ENCODE measurements at places on chromosomes 1 and 21. TPM values are rescaled to one million over a fixed set of nuclear protein-coding genes. Genes with fewer than 3 reads are reported as not detected.
A peak's percentile ranks its signal among the peaks of the same experiment; 100 is the strongest.

Gene ZNF648
- total RNA-seq = 0.48 TPM

DNA sequence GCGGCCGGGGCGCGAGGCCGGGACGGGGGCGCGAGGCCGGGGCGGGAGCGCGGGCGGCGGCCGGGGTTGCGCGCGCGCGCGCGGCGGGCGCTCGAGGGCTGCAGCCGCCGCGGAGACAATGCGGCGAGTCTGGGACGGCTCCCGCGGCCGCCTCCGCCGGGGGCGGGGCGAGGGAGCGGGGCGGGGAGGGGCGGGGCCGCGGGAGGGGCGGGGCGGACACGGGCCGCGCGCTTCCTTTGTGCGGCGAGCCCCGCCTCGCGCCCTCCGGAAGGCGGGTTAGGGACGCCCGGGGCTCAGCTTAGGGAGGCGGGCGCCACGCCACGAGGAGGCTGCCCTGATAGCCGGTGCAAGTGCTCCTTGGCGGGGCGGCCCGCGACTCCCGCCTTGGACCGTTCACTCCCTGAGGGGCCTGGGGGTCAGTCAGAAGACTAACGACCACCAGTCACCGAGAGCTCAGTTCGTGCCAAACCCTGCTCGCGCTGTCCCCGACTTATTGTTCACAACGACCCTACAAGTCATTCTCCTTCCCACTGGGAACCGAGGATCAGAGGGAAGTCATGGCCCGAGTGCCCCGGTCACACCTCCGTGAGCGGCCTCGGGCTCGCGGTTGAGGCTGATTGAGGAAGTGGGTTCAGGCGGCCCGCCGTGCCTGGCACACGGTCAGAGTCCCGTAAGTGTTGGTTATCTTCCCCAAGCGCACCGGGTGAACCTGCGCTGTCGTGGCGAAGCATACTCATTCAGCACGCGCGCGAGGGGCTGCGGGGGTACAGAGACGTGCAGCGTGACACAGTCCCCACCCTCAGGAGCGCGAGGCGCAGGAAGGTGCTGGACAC is 29.1 kb upstream of the A3GALT2 start:
- peak overlapping the region; percentile 95 for H3K27ac ChIP-seq
- peaks cover 11% of the 10 kb centered on the region for H3K4me1 ChIP-seq
- H3K36me3 ChIP-seq = no peaks in the 10 kb centered on the region
- H3K27me3 ChIP-seq = no peaks in the 10 kb centered on the region

Gene PTPN22
- total RNA-seq = 13.2 TPM

Gene MARK1
- total RNA-seq = 4.3 TPM

DNA sequence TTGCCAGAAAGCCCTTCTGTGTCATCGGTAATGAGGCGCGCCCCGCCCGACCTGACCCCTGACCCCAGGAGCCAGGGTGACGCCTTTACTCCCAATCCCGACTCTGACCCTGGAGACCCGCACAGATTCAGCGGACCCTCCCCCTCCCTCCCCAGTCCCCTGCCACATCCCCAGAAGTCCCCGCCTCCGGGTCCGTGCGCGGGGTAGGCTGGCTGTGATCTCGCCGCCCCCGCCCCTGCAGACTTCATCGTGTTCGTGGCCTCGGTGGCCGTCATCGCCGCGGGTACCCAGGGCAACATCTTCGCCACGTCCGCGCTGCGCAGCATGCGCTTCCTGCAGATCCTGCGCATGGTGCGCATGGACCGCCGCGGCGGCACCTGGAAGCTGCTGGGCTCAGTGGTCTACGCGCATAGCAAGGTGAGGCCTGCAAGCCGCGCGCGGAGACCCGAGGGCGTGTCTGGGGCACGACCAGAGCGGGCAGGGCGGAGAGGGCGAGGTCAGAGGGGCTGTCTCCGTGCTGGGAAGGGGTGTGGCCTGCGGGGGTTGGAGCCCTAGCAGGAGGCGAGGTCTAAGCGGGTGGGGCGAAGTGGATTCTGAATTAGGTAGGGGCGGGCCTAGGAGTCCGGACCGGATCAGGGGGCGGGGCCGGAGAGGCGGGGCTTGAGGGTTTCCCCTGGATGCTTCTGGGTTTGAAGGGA is 34.8 kb downstream of the KCNQ4 start:
- peaks cover 5% of the 10 kb centered on the region for H3K4me1 ChIP-seq
- H3K27ac ChIP-seq = no peak overlapping the region
- H3K4me3 ChIP-seq = no peak overlapping the region
- no peaks in the 10 kb centered on the region for H3K36me3 ChIP-seq

GRCh38 chr1:25206201-25206600 is 26.1 kb downstream of the SYF2 start:
- no peak for DNase-seq
- H3K36me3 ChIP-seq = no peaks in the 10 kb centered on the region
- peaks cover 5% of the 10 kb centered on the region for H3K4me1 ChIP-seq

DNA sequence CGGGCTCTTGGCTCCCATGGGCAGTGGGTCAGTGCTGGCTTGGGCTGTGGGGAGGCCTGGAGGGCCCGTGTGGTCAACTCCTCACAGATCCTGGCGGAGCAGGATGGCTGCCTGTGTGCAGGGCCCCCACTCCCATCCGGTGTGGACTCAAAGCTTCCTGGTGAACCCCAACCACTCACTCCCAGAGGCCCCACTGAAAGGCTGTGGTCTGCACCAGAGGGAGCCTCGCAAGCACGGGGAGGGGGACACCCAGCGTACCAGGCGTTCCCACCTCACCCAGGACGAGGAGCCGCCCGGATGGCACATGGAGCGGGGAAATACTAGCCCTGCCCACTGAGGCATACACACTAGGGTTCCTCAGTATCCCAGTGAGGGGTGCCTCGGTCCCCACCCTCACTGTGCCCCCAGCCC is 75.4 kb upstream of the ACTRT2 start:
- H3K27ac ChIP-seq = no peak overlapping the region
- H3K4me3 ChIP-seq = no peak overlapping the region
- no peaks in the 10 kb centered on the region for H3K36me3 ChIP-seq
- H3K27me3 ChIP-seq = peaks cover 26% of the 10 kb centered on the region

Gene ARHGEF11
- total RNA-seq = 68.5 TPM

- H3K27ac ChIP-seq = no peak overlapping the region
- H3K4me3 ChIP-seq = no peak overlapping the region
- H3K27me3 ChIP-seq = no peaks in the 10 kb centered on the region
- no peak for DNase-seq
- peaks cover 2% of the 10 kb centered on the region for H3K4me1 ChIP-seq
Observed at GRCh38 chr1:247273013-247273412, 17.1 kb downstream of the VN1R5 start.

DNA sequence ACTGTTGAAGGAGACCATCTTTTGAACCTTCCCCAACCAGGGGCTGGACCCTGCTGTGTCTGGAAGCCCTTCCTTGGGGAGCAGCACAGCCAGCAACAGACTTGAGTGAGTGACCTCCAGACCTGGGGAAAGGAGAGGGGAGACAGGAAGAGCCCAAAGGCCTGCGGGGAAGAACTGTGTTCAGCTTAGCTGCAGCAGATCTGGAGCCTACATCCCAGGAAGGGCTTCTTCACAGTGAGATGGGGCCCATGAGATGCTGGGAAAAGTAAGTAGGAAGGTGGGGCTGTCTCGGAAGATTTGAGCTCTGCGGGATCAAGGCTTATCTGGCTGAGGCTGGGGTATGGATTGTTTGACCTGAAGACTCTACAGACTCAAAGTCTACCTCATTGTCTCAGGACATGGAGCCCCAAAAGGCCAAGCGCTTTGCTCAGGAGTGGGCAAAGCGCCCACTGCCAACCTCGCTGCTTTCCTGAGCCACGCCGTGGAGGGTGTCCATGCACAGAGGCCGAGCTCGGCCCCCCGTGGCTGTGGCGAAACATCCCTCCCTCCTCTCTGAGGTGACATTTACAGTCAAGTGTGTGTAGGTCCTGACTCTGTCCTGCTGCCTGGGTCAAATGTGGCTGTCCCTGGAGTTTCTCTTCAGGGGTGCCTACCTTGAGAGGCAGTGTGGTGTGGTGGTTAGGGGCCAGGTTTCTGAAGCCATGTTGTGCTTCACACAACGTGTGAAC is 24.5 kb downstream of the SPOCD1 start:
- H3K4me1 ChIP-seq = peaks cover 8% of the 10 kb centered on the region
- H3K27ac ChIP-seq = no peak overlapping the region
- no peak overlapping the region for H3K4me3 ChIP-seq
- H3K27me3 ChIP-seq = no peaks in the 10 kb centered on the region

- no peak overlapping the region for H3K4me3 ChIP-seq
- no peak for DNase-seq
- no peaks in the 10 kb centered on the region for H3K27me3 ChIP-seq
- H3K4me1 ChIP-seq = no peaks in the 10 kb centered on the region
Observed at GRCh38 chr1:69175053-69175452, 392.7 kb upstream of the LRRC7 start.

GRCh38 chr21:43300496-43301408 is 126.2 kb downstream of the SIK1 start:
- H3K4me3 ChIP-seq = no peak overlapping the region
- no peak for DNase-seq
- no peak overlapping the region for H3K27ac ChIP-seq
- H3K27me3 ChIP-seq = no peaks in the 10 kb centered on the region

Gene HCN3
- total RNA-seq = 15.9 TPM

Gene CFHR2
- not detected for total RNA-seq

DNA sequence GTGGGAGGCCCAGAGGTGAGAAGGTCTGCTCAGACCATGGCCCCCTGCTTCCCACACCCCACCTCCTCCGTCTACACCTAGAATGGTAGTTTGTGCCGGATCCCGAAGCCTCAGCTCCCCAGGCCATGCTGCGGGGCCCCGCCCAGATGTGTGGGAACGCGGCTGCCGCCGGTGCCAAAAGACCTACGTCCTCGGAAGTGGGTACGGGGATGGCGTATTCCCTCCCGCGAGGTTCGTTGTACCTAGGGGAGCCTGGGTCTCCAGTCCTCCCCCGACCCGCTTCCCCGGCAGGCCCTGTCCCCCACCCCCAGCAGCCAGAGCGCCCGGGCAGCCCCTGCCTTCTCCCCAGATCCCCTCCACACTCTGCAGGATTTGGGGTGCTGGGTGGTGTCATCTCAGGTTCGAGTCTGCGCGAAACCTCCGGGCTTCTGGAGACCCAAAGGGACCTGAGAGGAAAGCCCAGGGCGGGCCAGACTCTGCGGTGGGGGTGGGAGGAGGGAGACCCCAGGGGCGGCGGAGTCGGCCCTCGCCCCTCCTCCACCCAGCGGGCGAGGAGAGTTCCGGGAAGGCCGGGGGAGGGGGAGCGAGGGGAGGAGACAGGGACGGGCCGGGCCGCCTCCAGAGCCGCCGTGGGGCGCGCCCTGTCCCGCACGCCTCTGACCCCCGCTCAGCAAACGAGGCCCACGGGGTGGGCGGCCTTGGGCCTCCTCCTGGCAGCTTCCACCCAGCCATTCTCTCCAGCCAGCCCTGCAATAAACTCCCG is 6.2 kb upstream of the PRDM16 start:
- no peak for DNase-seq
- peaks cover 85% of the 10 kb centered on the region for H3K27me3 ChIP-seq
- H3K27ac ChIP-seq = no peak overlapping the region
- H3K4me3 ChIP-seq = no peak overlapping the region

- H3K27me3 ChIP-seq = no peaks in the 10 kb centered on the region
- DNase-seq = no peak
- no peak overlapping the region for H3K4me3 ChIP-seq
Observed at GRCh38 chr1:189027512-189027911, 1450.2 kb downstream of the BRINP3 start.

DNA sequence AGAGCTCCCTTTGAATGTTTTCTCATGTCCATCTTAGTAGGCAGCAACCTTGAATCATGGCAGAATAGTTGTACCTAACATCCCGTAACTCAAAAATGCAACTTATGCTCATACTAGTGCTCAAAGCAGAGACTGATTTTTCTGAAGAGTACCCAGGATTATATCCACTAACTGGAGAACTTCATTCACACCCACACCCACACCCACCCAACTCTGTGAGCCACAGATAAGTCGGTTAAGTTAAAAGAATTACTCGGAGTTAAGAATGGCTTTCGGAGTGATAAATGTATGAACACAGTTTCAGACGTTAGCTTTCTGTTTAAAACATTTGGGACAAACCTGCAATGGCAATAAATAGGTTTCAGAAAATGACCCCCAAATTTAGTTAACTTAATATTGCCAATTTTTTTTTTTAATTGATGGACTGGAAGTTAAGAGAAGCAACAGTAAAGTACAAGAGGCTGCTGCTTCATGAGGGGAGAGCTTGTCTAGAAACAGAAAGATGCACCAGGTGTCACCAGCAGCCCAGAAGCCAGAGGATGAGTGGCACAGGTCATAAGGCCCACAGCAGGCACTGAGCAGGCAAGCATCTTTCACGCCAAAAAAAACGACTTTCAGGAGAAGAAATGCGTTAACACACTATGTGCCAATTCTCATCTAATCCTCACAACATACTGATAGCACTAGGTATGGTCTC is 48.4 kb upstream of the C1orf198 start:
- H3K27ac ChIP-seq = no peak overlapping the region
- no peak overlapping the region for H3K4me3 ChIP-seq
- H3K36me3 ChIP-seq = peaks cover 23% of the 10 kb centered on the region
- DNase-seq = no peak
- H3K27me3 ChIP-seq = no peaks in the 10 kb centered on the region

DNA sequence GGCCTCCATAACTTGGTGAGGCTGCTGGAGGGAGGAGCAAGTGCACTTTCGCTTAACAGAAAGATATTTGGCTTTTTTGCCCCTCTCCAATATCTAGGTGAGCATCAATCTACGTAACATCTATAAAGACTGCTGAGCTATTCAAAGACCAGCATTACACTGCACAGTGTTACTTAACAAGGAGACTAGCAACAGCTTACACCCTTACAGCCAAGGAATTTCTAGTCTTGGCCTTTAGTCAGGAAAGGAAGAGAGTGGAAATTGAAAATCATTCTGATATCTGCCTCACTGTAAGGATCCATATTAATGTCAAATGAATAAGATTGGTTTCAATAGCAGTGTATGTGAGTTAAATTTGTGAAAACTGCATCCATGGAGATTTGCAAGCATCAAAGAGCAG is 163.9 kb upstream of the DUSP10 start:
- no peak overlapping the region for H3K4me3 ChIP-seq

- no peak for DNase-seq
- no peak overlapping the region for H3K27ac ChIP-seq
- no peaks in the 10 kb centered on the region for H3K4me1 ChIP-seq
- no peak overlapping the region for H3K4me3 ChIP-seq
- H3K27me3 ChIP-seq = peaks cover under 1% of the 10 kb centered on the region
Observed at GRCh38 chr21:41632748-41633475, 125.0 kb upstream of the TMPRSS2 start.

Gene C1orf56
- 2.2 TPM for total RNA-seq

GRCh38 chr1:31152181-31152795 is 86.8 kb upstream of the PUM1 start:
- no peak overlapping the region for H3K27ac ChIP-seq
- H3K36me3 ChIP-seq = no peaks in the 10 kb centered on the region
- no peak overlapping the region for H3K4me3 ChIP-seq
- H3K27me3 ChIP-seq = no peaks in the 10 kb centered on the region
- peaks cover 13% of the 10 kb centered on the region for H3K4me1 ChIP-seq
- no peak for DNase-seq

Gene TTC34
- 0.14 TPM for total RNA-seq

- peak overlapping the region; percentile 71 for H3K27ac ChIP-seq
- DNase-seq = no peak
- no peaks in the 10 kb centered on the region for H3K36me3 ChIP-seq
- H3K27me3 ChIP-seq = no peaks in the 10 kb centered on the region
- H3K4me3 ChIP-seq = no peak overlapping the region
Observed at GRCh38 chr1:119815361-119815760, 4.1 kb upstream of the REG4 start.

Measured in transverse colon (tissue), 4 donors.